ENCODE measurements at places on chromosomes 4 and X.

DNA sequence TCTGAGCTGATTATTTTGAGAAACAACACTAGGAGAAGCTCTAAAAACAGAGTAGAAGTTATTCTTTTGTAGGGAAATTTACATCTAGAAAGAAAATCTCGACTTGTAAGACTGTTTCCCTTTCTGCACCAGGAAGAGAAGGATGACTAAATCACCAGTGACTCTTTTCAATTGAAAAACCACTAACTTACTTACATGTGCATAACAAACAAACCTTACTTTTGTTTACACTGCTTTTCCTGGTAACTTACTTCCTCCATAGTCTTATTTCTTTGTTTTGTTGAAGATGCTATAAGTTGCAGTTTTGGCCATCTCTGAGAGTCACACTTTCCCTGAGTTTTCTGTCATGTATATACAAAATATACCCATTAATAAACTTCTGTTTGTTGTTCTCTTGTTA lies 293.6 kb upstream of the FAT4 start:
- no peak for DNase-seq

- DNase-seq: no peak
Measured at GRCh38 chr4:106708464-106708816, 327.7 kb downstream of the DKK2 start.

- DNase-seq: peak; percentile 30
Measured at GRCh38 chrX:9757366-9757765, 8.3 kb downstream of the GPR143 start.

GRCh38 chrX:66633541-66633940 lies 5.3 kb downstream of the EDA2R start:
- DNase-seq: peak; percentile 69

GRCh38 chr4:10639100-10639499 lies 45.5 kb downstream of the CLNK start:
- no peak for DNase-seq

GRCh38 chr4:42172128-42172790 lies 19.8 kb upstream of the BEND4 start:
- no peak for DNase-seq

- DNase-seq: no peak
Measured at GRCh38 chrX:70253377-70254062, 6.5 kb downstream of the P2RY4 start.

DNA sequence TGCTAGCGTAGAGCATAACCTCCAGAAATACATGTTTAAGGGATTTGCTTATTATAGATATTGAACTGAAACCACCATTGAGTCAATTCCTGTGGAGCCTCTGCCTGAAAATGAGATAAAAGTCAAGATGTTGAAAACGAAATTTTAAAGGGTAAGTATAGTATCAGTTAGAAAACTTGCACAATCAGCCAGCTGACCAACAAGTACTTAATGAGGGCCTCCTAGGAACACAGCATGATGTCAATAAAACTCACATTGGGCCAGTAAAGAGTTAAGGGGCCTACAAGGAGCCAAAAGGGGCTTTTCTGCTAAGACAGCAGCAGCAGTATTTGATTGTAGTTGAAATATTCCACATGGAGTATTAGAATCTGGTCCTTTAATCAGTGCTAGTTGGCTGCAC lies 314.1 kb upstream of the PPARGC1A start:
- DNase-seq: peak; percentile 13

DNA sequence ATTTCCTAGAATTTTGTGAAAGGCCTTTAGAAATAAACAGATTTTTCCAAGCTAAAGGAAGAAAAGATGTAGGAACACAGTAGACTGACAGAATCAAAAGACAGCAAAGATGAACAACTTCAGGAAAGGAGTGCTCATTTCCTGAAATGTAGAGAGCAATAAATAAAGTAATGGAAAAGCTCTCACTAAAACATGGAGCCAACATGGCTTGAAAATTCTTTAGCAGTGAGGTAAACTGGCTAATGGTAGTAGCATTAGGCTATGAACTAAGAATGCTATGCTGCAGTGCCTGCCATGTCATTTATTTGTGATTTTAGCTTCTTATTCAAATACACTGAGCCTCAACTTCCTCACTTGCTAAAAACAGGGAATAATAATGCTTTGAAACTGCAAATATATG lies 108.7 kb downstream of the IQCM start:
- peak; percentile 28 for DNase-seq

GRCh38 chr4:123698556-123698955 lies 302.0 kb downstream of the SPRY1 start:
- DNase-seq: no peak

DNA sequence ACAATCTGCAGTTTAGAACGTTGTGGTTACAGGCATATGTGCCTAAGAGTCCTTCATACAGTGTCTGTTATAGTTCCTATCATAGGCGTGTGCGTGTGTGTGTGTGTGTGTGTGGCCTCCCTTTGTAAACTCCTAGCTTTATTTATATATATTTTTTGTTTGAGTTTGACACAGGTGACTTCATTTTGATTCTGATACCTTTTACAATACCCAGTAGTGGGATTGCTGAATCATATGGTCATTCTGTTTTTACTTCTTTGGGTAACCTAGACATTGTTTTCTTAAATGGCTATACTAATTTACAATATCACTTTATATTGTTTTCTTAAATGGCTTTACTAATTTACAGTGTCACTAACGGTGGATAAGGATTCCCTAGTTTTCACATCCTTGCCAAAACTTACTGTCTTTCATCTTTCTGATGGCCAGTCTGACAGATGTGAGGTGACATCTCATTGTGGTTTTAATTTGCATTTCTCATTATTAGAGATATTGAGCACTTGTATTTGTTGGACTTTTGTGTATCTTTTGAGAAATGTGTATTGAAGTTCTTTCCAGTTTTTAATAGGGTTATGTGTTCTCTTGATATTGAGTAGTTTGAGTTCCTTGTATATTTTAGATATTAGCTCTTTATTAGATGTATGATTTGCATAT lies 211.1 kb upstream of the NUDT6 start:
- DNase-seq: no peak

GRCh38 chr4:186192066-186192612 lies 772 bp downstream of the CYP4V2 start:
- DNase-seq: peak; percentile 52

DNA sequence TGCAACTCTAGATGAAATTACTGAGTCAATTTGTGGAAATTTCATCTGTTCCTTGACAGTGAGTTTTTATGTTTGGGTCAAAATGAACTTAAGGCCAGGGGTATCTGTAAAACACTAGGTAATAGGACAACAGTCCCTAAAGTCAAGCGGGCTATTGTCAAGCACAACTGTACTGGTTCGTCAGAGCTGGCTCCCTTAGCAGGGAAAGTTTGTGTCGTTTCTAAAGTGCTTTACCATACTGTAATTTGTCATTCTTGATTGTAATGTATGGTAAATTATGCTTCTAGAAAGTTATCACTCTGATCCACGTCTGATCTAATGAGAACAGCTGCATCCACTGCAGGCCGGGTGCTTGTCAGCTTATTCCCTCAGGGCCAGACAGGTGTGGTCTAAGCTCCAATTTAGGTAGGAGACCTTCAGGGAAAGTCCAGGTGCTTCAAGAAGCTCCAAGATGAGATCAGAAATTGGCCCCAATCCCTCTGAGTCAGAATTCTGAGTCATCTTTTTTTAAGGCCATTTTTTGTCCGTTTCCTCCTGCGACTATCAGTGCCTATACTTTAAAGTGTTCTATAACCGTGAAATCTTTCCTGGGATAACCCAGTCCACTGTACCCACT lies 92.2 kb downstream of the PALLD start:
- peak; percentile 77 for DNase-seq

DNA sequence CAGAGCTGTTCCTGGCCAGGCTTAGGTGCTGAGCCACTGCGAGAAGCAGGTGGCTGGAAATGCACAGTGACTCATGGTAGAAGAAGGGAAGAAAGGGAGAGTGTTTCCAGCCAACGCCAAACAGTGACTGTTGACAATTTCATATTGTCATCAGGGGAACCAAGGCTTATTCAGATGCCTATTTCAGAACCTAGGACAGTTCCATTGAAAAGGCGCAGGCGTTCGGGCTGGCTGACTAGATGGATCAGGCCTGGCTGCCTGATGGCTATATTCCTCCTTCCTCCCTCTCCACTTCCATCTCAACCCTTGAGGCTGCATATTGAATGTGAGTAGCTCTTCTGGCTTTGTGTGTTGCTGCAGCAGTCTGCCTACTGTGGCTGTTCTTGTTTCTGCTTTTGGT lies 73.0 kb upstream of the FRMPD4 start:
- peak; percentile 35 for DNase-seq

DNA sequence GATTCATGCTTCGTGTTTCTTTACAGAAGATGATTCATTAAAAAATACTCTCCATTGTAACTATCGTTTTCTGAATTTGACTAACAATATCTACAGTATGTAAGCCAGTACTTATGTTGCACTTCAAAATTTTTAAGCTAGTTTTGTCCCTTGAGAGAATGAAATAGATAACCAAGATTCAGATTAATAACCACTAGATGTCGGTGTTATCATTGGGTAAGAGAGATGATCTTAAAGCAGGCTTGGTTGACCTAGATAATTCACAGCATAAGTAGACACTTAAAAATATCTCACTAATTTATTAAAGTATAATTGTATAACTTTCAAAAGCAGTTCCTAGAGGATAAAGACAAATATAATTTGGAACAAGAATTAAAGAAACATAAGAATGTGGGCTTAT lies 430.9 kb downstream of the C4orf33 start:
- DNase-seq: peak; percentile 33

- DNase-seq: peak; percentile 30
Measured at GRCh38 chrX:139877710-139878414, 55.0 kb downstream of the ATP11C start.

- DNase-seq: peak; percentile 25
Measured at GRCh38 chr4:3791910-3792542, 25.8 kb downstream of the ADRA2C start.

- DNase-seq: peak; percentile 75
Measured at GRCh38 chr4:82851885-82852750, 38.8 kb downstream of the SEC31A start.

DNA sequence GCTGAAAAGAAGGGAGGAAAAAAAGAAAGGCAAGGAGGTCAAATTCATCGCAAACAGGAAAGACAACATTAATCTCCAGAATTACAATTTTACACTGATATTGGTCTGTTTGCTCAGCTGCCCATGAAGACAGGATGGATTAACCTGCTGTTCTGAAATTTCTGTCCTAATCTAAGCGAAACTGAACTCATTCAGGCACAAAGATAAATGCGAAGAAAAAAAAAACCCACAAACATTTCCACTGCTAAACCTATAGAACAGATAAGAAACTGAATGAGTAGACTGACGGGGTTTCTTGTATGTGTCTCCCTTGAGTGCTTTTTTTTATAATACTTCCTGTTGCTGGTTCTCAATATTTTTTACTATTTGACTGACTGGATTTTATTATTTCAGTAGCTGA lies 251.8 kb upstream of the FTHL17 start:
- no peak for DNase-seq

GRCh38 chr4:32499171-32499570 lies 1779.0 kb downstream of the PCDH7 start:
- peak; percentile 98 for DNase-seq

- peak; percentile 45 for DNase-seq
Measured at GRCh38 chr4:160265014-160265413, 1162.1 kb downstream of the RAPGEF2 start.

DNA sequence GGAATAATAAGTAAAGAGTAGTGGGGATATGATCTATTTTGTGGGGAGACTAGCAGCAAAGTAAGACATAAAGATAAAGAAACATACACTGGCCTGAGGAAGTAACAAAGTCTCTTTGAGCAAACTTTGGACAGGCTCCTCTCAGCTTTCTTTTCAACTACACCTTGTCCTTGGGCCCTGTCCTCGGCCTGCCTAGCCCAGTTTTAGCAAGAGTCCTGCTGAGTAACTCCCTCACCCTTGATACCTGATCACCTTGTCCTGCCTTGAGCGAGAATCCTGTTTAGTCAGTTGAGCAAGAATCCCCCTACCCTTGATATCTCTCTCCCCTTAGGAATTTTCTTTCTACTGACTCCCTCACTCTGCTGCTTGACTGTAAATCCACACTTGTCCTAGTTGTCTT lies 11.5 kb downstream of the HNRNPH2 start:
- no peak for DNase-seq

DNA sequence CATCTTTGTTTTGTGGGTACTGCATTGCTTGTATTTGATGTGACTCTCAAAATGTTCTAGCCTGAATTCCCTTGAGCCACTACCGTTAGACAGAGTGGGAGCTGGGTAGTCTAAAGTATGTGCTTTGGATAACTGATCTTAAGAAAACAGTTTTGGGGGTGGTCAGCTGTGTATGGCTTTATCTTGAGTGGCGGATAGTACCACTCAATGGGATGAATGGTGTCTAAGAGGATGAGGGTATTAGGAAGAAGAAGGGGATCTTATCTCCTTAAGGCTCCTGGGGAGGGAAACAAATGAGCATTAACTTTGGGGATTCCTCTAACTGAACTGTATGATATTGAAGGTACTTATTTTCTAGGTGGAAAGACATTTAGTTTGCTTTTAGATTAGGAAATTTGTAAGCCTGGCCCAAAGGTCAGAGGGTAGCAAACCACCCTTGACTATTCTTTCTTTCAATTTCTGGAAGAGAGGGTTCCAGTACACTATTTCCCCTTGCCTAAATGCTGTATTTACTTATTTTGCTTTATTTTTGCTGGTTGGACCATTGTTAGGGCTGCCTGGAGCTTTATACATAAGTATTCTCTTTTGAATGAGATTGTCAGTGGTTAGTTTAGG lies 11.3 kb downstream of the BMP2K start:
- no peak for DNase-seq

GRCh38 chr4:55670695-55671094 lies 34.6 kb upstream of the NMU start:
- DNase-seq: no peak

DNA sequence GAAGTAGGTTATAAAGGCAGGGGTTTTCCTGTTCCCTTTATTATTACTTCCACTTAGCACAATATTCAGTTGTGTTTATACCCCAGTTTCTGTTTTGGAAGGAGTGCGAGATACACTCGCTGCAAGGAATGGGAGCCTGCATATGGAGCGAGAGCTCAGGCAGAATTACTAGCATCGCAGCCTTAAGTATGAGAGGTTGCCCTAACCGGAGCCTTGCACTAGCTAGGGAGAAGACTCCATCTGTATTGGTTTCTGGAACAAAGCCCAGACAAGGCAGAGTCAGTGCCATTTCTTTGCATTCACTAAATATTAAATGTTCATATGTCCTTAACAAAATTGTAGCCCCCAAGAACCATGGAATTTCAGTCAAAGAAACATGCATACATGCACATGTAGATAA lies 6.2 kb upstream of the DCTD start:
- DNase-seq: peak; percentile 29

DNA sequence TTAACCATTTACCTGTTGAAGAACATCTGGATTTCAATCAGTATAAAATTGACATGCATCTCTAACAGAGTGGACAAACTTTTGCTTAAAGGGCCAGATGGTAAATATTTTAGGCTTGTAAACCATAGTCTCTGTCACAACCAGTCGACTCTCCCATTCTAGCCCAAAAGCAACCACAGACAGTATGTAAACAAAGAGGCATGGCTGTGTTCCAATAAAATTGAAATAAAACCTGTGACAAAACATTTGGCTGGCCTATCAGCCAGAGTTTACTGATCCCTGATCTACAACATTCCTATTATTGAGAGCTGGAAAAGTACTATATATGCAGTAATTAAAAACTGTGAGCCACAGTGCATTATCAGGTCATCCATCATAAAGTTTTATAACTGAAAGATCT lies 3.2 kb downstream of the CENPC start:
- no peak for DNase-seq

- no peak for DNase-seq
Measured at GRCh38 chrX:107818900-107819521, 6.7 kb upstream of the MID2 start.

Data from choroid plexus epithelial cell (primary cell).